ENCODE measurements at places on chromosomes 1 and 21. TPM values are rescaled to one million over a fixed set of nuclear protein-coding genes. Genes with fewer than 3 reads are reported as not detected.
A peak's percentile ranks its signal among the peaks of the same experiment; 100 is the strongest.

RHCE gene
- total RNA-seq, result 0.13 TPM

GRCh38 chr1:150076066-150076465 is 8.5 kb downstream of the VPS45 start:
- DNase-seq, result peak; percentile 34

GRCh38 chr1:6424000-6424565 is 493 bp upstream of the ESPN start:
- DNase-seq, result no peak

MAPKAPK2 gene
- 59.0 TPM for total RNA-seq

GRCh38 chr1:8431019-8431418 is 113.1 kb downstream of the SLC45A1 start:
- peak; percentile 58 for DNase-seq

- no peak for DNase-seq
These were observed 23.5 kb upstream of the LRRC47 start for GRCh38 chr1:3819771-3820200.

DNA sequence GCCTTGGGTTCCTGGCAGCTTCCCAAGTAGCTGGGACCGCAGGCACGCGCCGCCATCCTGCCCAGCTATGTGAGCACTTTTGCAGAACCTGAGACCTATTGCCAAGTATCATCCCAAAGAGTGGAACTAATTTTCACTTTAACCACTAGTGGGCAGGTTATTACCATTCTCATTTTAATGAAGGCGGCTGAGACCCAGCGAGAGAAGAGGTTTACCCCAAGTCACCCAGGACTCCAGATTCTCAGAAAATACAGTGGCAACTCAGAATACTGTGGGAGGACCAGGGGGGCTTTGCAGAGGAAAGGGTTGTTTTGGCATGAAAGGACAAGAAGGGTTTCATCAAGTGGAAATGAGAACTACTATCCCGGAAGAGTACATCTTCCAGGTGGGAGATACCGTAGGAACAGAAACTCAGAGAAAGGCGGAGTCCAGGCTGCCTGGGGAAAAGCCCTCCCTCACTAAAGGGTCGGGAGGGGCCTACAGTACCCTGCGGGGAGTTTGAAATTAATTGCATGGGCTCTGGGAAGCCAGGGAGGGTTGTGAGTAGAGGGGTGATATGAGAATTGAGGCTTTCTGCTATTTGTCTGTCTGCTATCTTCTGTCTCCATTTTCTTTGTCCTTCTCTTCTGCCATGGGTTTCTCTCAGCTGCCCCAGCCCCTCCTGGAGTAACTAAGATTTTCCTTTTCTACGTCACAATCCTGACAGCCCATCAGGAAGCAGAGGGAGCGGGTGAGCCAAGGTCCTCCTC is 7.2 kb upstream of the SEMA4A start:
- peak; percentile 72 for DNase-seq

- no peak for DNase-seq
These were observed 17.6 kb upstream of the ARF1 start for GRCh38 chr1:228064741-228065542.

RBBP5 gene
- total RNA-seq, result 22.0 TPM

CR1 gene
- total RNA-seq, result 0.16 TPM

- DNase-seq, result no peak
These were observed 39.5 kb downstream of the CRB1 start for GRCh38 chr1:197307551-197307950.

- no peak for DNase-seq
These were observed 192.8 kb downstream of the PRDM2 start for GRCh38 chr1:13892671-13893325.

DNA sequence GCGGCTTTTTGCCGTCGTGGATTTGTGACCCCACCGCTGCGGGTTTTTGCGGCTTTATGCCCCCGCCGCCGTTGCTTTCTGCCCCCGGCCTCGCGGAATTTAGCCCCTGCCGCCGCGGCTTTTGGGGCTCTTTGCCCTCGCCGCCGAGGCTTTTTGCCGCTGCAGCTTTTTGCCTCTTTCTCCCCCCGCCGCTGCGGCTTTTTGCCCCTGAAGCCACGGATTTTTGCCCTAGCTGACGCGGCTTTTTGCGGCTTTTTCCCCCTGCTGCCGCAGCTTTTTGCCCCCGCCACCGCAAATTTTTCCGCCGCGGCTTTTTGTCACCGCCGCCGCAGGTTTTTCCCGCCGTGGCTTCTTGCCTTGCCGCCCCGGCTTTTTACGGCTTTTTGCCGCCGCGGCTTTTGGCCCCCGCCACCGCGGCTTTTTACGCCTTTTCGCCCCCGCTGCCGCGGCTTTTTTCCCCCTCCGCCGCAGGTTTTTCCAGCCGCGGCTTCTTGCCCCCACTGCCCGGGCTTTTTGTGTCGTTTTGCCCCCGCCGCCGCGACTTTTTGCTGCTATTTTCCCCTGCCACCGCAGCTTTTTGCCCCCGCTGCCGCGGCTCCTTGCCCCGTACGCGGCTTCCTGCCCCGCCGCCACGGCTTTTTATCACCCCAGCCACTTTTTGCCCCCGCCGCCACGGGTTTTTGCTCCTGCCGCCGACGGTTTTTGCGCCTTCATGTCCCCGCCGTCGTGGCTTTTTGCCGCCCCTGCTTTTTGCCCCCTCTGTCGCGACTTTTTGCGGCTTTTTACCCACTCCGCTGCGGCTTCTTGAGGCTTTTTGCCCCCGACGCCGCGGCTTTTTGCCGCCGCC is 3933.6 kb downstream of the SRGAP2C start:
- DNase-seq, result no peak

- no peak for DNase-seq
These were observed 125.4 kb upstream of the TMEM51 start for GRCh38 chr1:15028102-15028501.

DNA sequence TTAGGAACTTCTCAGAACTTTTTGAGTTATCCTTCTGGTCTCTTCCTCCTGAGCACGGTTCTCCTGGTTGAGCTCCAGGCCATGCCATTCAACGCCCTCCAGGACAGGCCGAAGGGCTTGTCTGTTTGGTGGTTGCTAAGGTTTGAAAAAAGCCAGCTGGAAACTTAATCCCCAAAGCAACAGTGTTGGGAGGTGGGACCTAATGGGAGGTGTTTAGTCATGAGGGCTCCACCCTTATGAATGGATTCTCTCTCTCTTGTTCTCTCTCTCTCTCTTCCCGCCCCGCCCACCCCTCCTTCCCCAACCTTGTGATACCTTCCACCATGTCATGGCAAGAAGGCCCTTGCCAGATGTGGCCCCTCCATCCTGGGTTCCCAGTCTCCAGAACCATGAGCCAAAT is 829 bp downstream of the KCNE1 start:
- no peak for DNase-seq
